Activated CD8-positive, alpha-beta T cell treated with anti-CD3 and anti-CD28 coated beads for 36 hours (primary cell): ENCODE measurements at places on chromosomes 1 and 21. TPM values are rescaled to one million over a fixed set of nuclear protein-coding genes. Genes with fewer than 3 reads are reported as not detected.

DNA sequence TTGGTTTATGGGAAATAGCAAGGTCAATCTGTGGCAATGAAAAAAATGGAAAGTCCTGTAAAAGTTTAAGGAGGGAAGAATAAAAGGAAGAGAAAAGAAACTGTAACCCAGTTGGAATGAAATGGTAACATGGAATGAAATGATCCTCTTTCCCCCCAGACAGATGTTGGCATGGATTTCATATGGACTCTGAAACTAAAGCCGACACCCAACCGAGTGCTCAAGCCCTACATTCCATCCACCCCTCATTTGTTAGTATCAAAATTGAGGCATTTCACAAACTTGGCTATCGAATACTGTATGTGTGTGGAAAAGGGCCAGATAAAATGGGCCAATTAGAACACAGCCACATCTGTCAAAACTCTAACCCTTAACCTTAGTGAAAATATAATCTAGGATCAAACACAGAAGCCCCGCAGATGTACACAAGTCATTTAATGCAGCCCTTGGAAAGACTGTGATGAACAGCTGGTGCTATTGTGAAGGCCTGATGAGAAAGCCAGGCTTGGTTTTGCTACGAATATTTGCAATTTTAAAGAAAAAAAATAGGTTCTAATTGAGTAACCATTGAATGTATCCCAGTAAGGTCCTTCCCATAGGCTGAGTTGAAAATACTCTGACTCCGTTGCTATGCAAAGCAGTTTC lies 72.6 kb upstream of the RGL1 start:
- no peaks in the 10 kb centered on the region for H3K36me3 ChIP-seq
- no peak overlapping the region for H3K4me3 ChIP-seq
- no peaks in the 10 kb centered on the region for H3K27me3 ChIP-seq
- no peaks in the 10 kb centered on the region for H3K4me1 ChIP-seq
- H3K27ac ChIP-seq = no peak overlapping the region

GRCh38 chr1:150237746-150238145 lies 1.8 kb upstream of the ANP32E start:
- H3K27ac ChIP-seq = no peak overlapping the region
- peak overlapping the region; percentile 11 for H3K4me3 ChIP-seq
- no peak for DNase-seq
- no peaks in the 10 kb centered on the region for H3K27me3 ChIP-seq
- H3K4me1 ChIP-seq = peaks cover 11% of the 10 kb centered on the region
- peaks cover 12% of the 10 kb centered on the region for H3K36me3 ChIP-seq

DNA sequence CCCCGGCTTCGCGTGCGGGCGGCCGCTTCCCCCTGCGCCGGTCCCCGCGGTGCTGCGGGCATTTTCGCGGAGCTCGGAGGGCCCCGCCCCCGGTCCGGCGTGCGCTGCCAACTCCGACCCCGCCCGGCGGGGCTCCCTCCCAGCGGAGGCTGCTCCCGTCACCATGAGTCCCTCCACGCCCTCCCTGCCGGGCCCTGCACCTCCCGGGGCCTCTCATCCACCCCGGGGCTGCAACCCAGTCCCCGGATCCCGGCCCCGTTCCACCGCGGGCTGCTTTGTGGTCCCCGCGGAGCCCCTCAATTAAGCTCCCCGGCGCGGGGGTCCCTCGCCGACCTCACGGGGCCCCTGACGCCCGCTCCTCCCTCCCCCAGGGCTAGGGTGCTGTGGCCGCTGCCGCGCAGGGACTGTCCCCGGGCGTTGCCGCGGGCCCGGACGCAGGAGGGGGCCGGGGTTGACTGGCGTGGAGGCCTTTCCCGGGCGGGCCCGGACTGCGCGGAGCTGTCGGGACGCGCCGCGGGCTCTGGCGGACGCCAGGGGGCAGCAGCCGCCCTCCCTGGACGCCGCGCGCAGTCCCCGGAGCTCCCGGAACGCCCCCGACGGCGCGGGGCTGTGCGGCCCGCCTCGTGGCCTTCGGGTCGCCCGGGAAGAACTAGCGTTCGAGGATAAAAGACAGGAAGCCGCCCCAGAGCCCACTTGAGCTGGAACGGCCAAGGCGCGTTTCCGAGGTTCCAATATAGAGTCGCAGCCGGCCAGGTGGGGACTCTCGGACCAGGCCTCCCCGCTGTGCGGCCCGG lies 159.2 kb downstream of the RUNX1 start:
- H3K4me1 ChIP-seq = peaks cover 45% of the 10 kb centered on the region
- H3K27ac ChIP-seq = peak overlapping the region; percentile 75
- peaks cover 1% of the 10 kb centered on the region for H3K27me3 ChIP-seq
- peaks cover 5% of the 10 kb centered on the region for H3K36me3 ChIP-seq

DNA sequence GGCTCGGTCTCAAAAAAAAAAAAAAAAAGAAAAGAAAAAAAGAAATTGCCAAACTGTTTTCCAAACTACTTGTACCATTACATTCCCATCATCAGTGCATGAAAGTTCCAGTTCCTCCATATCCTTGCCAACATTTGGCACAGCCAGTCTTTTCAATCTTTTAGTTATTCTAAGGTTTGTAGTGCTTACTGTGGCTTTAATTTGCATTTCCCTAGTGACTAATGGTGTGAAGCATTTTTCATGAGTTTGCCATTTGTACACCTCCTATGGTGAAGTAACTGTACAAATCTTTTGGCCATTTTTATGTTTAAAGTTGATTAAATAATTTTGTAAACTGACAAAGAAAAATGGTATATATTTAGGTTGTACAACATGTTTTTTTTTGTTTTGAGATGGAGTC lies 70.7 kb downstream of the DEGS1 start:
- peaks cover 3% of the 10 kb centered on the region for H3K36me3 ChIP-seq
- no peak for DNase-seq
- no peaks in the 10 kb centered on the region for H3K27me3 ChIP-seq

GRCh38 chr1:210342986-210343780 lies 14.5 kb downstream of the HHAT start:
- H3K36me3 ChIP-seq = no peaks in the 10 kb centered on the region
- H3K27ac ChIP-seq = no peak overlapping the region
- H3K4me3 ChIP-seq = no peak overlapping the region

GRCh38 chr1:245098924-245099323 lies 55.9 kb upstream of the KIF26B start:
- no peaks in the 10 kb centered on the region for H3K36me3 ChIP-seq
- H3K4me3 ChIP-seq = no peak overlapping the region
- H3K4me1 ChIP-seq = no peaks in the 10 kb centered on the region
- no peaks in the 10 kb centered on the region for H3K27me3 ChIP-seq
- no peak for DNase-seq
- H3K27ac ChIP-seq = no peak overlapping the region

The FCN3 gene
- total RNA-seq = not detected

The LCE3D gene
- total RNA-seq = not detected

The GUCA2A gene
- not detected for total RNA-seq

The MIER1 gene
- total RNA-seq = 39.8 TPM
